LoVo (cell line): ENCODE measurements at places on chromosomes 6 and 20.

- no peak for DNase-seq
Observed at GRCh38 chr6:112591329-112591728, 244.2 kb downstream of the RFPL4B start.

DNA sequence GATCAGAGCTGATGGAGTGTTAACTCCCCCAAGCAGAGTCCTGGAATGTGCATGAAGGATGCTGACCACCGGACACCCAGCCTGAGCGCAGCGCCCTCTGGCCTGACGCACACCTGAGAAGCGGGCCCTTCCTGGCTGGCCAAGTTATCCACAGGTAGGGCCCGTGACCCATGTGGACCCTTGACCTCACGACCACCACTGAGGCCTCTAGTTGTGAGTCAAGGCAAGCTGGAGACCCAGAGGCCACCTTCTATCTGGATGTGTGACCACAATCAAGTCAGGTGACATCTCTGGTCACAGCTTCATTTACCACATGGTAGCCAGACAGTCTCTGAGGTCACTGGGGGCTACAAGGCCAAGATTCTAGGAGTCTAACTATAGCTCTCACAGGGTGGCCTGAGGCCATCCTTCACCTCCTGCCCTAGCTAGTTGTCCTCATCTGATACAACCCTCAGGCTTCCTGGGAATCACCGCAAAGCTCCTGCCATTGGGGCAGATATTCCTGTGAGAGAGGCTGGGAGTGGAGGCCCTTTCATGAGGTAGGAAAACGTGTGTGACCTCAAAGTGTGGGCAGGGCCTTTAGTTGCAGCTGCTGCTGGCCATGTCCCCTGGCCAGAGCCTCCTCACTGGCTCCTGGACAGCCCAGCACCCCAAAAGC is 53.1 kb downstream of the DSTN start:
- DNase-seq: no peak

- DNase-seq: no peak
Observed at GRCh38 chr6:2770171-2770570, 5.0 kb downstream of the WRNIP1 start.

- DNase-seq: no peak
Observed at GRCh38 chr6:20242397-20242796, 30.1 kb upstream of the MBOAT1 start.

GRCh38 chr6:7108964-7109836 is 1.4 kb downstream of the RREB1 start:
- DNase-seq: peak; percentile 58

DNA sequence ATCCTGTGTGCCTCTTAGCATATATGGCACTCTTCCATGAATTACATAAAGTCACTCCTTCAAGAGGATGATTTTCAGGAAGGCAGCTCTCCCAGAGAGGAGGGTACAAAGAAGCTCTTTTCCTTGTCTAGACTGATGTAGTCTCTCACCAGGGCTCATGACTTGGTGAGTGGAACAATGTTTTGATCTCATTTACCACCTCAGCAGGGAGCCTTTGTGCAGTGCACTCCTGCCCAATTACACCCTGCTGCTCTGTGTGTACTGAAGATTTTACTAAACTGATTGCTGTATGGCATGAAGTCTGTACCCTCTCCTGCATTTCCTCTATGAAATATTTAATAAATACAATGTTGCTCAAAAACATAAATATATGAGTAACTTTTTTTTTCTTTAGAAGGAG is 598.3 kb upstream of the HS3ST5 start:
- no peak for DNase-seq

DNA sequence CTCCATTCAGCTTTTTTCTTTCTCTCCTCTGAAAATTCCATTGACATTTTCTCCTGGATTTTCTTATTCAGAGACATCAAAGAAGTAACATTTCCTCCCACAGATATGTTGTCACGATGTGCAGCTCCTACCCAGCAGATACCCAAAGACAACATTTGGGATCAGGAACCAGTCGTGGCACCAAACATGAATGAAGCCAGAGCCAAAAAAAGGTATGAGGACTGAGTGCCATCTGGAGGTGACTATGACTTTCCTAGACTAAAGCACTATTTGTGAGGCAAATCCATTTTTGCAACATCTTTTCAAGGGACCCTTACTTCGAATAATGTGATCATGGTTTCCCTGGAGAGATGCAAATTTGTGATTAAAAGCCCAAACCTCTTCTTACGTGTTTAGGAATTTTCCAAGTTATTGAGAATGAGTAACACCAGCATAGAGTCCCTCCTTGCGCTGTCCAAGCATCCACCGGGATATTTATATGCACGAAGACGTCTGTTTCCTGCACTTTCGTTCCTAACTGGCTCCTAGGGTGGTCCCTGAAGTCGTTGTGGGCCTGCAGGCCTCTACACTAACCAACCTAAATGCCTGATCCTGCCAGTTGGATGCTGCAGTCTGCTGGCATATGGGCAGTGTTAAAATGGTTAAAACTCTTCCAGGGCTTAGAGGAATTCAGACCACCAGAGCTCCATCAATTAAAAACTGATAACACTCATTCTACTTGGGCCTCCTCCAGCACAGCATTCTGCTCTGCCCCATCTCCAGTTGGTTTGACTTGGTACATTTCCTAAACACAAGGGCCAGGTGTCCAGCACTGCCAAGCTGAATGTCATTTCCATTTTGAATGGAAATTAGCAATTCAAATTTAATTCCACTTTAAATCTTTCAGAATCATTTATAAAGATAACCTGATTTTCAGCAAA is 256.6 kb downstream of the C6orf118 start:
- DNase-seq: no peak

DNA sequence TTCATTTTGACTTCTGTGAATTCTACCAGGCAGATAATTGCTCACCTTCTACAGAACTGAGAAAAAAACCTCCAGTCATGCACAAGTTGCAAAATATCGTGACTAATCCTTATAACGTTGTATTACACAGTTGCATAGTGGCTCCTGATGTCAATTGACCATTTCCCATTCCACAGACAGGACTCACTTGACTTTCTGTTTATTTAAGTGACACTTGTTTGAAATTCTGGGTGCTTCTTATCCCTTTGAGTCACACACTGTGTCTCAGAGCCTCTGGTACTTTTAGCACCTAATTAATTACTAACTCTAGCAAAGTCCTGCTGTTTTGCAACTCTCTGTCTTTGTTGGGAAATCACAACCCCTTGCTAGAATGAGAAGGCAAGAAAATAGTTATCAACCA is 16.2 kb upstream of the RSPO3 start:
- DNase-seq: no peak

DNA sequence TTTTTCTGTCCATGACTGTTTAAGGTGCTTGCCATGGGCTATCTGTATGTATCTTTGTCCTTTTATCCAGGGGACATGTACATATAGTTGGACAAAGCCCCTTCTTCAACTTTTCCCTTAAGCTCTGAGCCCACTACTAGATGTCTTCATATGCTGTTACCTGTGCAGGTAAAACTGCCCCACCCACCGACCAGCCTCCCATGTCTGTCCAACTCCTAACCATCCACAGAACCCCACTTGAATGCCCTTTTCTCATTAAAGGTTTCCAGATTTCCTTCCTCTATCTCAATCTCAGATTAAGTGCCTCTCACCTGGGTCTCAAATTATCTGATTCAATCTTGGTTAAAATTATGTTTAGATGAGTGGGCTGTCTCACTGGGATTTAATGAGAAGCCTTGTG is 136.3 kb downstream of the RNASET2 start:
- DNase-seq: no peak

- no peak for DNase-seq
Observed at GRCh38 chr6:110332281-110332680, 25.9 kb downstream of the METTL24 start.
